A549 treated with RU486 at 1 μM for 4 hours (cell line): ENCODE measurements at places on chromosomes 4 and X. TPM values are rescaled to one million over a fixed set of nuclear protein-coding genes. Genes with fewer than 3 reads are reported as not detected.

PRRG1 gene
- total RNA-seq: 4.5 to 8.9 TPM (median 7.3 TPM) in 5 replicates

SPIN2B gene
- 7.7 to 11.1 TPM (median 10.4 TPM) in 5 replicates for total RNA-seq

GAGE12D gene
- not detected in 5 replicates for total RNA-seq

RNF128 gene
- 0.06 to 0.09 TPM (median 0.09 TPM) in 3 of 5 replicates, not detected in the others for total RNA-seq

USP17L21 gene
- not detected in 5 replicates for total RNA-seq

TRPC5OS gene
- not detected in 5 replicates for total RNA-seq

MPP1 gene
- total RNA-seq: 16.3 to 17.3 TPM (median 16.8 TPM) in 5 replicates

NXF2 gene
- total RNA-seq: not detected in 5 replicates

NLRP2B gene
- not detected in 5 replicates for total RNA-seq

CYBB gene
- 0.03 to 0.10 TPM in 2 of 5 replicates, not detected in the others for total RNA-seq

CSAG1 gene
- 0.25 to 0.82 TPM (median 0.59 TPM) in 5 replicates for total RNA-seq

C1QTNF7 gene
- not detected in 5 replicates for total RNA-seq

ARHGEF38 gene
- not detected in 5 replicates for total RNA-seq

PNMA6F gene
- total RNA-seq: not detected in 5 replicates

ZNF711 gene
- 0.24 to 1.1 TPM (median 0.89 TPM) in 5 replicates for total RNA-seq

HOPX gene
- not detected in 5 replicates for total RNA-seq

PAGE2B gene
- not detected in 5 replicates for total RNA-seq

PLP1 gene
- not detected in 5 replicates for total RNA-seq

PTTG2 gene
- not detected in 5 replicates for total RNA-seq

MAGEA12 gene
- total RNA-seq: 0.08 to 0.20 TPM (median 0.13 TPM) in 4 of 5 replicates, not detected in the other

SHOX gene
- not detected in 5 replicates for total RNA-seq

GNPDA2 gene
- 6.3 to 12.8 TPM (median 9.8 TPM) in 5 replicates for total RNA-seq

SULT1B1 gene
- total RNA-seq: 0.14 TPM in 1 of 5 replicates, not detected in the others

SRPX gene
- total RNA-seq: 5.2 to 8.4 TPM (median 7.3 TPM) in 5 replicates

UGT2B17 gene
- total RNA-seq: not detected in 5 replicates

MBNL3 gene
- 0.30 TPM in 1 of 5 replicates, not detected in the others for total RNA-seq

CACNA1F gene
- not detected in 5 replicates for total RNA-seq

SYN1 gene
- total RNA-seq: 0.11 to 0.31 TPM (median 0.21 TPM) in 5 replicates

TRPC3 gene
- total RNA-seq: 0.07 to 0.16 TPM (median 0.08 TPM) in 3 of 5 replicates, not detected in the others

FATE1 gene
- total RNA-seq: not detected in 5 replicates

GNRHR gene
- total RNA-seq: not detected in 5 replicates

PHEX gene
- total RNA-seq: 0.24 to 0.43 TPM (median 0.33 TPM) in 5 replicates

ADH1B gene
- not detected in 5 replicates for total RNA-seq

REELD1 gene
- not detected in 5 replicates for total RNA-seq

DUSP21 gene
- not detected in 5 replicates for total RNA-seq

CTBP1 gene
- total RNA-seq: 66.1 to 92.8 TPM (median 81.0 TPM) in 5 replicates

MAGEC2 gene
- not detected in 5 replicates for total RNA-seq

MAGEB3 gene
- not detected in 5 replicates for total RNA-seq

TENM3 gene
- 1.2 to 1.6 TPM (median 1.4 TPM) in 5 replicates for total RNA-seq
